Activated CD8-positive, alpha-beta memory T cell treated with anti-CD3 and anti-CD28 coated beads for 24 hours (primary cell): ENCODE measurements at places on chromosomes 2 and 18.

- no peak for DNase-seq
Measured at GRCh38 chr2:209238765-209239584, 184.9 kb upstream of the MAP2 start.

- no peak for DNase-seq
Measured at GRCh38 chr18:36492604-36493329, 195.3 kb downstream of the FHOD3 start.

DNA sequence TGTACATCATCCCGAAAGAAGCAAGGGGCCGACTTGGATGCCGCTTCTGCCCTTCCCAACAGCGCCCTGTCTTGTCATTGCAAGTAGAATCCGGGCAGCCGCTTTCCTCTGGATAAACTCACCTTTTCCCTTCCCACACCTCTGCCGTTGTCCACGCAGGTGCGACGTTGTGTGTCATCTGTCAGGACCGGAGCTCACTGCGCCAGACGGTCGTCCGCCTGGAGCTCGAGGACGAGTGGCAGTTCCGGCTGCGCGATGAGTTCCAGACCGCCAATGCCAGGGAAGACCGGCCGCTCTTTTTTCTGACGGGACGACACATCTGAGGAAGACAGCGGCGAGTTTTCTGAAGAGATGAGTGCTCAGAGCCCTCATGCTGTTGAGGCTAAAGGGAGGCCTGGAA is 29.9 kb downstream of the NTSR2 start:
- DNase-seq: no peak

- no peak for DNase-seq
Measured at GRCh38 chr2:119177171-119177837, 18.8 kb upstream of the C1QL2 start.

- no peak for DNase-seq
Measured at GRCh38 chr2:52117299-52117698, 1085.4 kb upstream of the NRXN1 start.

DNA sequence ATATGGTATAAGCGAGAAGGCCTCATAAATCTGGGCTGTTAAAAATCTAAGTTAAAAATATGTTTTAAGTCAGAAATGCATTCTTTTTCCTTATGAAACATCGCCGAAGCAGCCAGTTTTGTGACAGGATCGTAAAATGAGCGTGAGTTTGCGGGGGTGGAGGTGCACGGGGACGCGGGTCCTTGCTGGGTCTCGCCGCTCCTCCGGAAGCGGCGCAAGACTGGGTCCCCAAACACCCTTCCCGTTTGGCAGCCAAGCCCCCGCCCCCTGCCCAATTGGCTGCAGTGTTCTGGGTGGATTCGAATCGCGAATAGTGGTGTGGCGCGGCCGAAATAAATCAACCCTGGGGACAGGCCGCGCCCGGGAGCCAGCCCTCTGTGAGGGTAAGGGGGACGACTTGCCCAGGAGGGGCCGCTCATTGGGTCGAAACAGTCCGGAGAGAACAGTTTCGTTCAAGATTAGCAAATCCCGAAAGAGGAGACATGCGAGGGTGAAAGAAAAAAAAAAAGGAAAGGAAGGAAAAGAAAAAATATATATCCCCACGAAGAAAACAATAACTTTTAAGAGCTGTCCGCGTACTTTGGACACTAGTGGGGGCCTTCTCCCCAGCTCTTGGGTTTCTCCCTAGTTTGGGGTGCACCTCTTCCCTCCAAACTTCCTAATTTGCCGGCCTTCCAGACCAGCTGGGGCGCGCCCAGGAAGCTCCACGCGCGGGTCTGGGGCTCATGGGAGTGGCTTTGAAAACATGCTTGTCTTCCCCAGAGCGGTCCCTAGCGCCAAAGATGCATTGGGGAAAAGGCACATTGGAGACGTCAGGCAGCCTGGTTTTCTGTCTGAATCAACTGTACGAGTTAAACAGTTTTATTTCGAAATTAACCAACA is 3.1 kb upstream of the GATA6 start:
- no peak for DNase-seq

- no peak for DNase-seq
Measured at GRCh38 chr2:30613001-30613400, 166.0 kb downstream of the LCLAT1 start.

DNA sequence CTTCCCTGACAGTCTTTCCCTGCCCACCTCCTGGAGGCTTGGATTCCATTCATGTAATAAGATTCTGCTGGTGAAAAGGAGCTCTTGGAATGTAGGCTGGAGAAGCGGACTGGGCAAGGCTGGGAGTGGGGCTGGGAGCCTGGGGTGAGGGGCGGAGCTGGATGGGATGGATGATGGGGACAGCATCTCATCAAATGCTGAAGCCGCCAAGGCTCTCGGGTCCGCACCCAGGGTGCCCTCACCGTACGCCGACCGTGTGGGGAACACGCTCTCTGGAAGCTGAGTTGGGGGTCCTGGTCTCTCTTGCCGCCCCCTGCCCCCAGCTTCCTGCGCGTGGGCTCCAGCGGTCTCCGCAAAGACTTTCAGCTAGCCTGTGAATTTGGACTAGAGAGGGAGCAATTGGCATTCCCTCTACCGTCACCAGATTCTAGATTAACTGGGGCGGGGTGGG is 9.1 kb downstream of the RAX start:
- no peak for DNase-seq

DNA sequence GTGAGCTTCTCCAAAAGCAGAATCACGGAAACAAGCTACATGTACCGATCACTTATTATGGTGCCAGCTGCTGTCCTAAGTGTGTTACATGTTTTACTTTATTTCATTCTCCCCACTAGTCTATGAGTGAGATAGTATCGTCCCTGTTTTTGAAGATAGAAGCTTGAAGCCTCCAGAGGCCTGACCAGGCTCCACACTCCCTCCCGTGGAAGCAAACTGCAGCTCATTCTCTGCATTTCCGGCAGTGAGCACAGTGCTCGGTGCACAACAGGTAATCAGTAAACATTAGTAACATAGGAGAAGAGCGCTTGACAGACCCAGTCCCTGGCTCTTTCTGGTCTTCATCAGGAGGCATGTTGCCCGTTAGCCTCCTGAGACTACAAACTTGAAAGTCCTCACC is 72.9 kb downstream of the ZBTB7C start:
- DNase-seq: no peak

DNA sequence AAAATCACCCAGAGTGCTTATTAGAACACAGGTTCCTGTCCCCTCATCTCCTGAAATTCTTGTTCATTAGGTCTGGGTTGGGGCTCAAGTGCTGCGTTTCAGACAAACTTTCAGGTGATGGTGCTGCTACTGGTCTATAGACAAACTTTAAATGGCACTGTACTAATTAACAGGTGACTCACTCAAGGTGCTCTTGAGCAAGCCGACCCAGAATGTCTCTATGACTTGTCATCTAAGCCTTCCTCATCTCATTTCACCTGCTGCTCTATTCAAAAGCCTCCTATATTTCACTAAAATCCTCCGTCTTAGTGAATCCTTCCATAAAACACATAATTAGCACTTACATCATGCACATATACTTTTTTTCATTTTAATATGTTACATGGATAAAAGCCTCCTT is 29.9 kb upstream of the STK39 start:
- DNase-seq: no peak

- no peak for DNase-seq
Measured at GRCh38 chr2:11616851-11617415, 53.1 kb downstream of the NTSR2 start.

- no peak for DNase-seq
Measured at GRCh38 chr18:64488698-64489097, 339.8 kb upstream of the LINC00305 start.

GRCh38 chr18:45854036-45854586 is 28.6 kb downstream of the SIGLEC15 start:
- no peak for DNase-seq

GRCh38 chr2:157432475-157433106 is 11.3 kb downstream of the CYTIP start:
- no peak for DNase-seq

- DNase-seq: no peak
Measured at GRCh38 chr2:168992026-168992425, 39.1 kb downstream of the ABCB11 start.

DNA sequence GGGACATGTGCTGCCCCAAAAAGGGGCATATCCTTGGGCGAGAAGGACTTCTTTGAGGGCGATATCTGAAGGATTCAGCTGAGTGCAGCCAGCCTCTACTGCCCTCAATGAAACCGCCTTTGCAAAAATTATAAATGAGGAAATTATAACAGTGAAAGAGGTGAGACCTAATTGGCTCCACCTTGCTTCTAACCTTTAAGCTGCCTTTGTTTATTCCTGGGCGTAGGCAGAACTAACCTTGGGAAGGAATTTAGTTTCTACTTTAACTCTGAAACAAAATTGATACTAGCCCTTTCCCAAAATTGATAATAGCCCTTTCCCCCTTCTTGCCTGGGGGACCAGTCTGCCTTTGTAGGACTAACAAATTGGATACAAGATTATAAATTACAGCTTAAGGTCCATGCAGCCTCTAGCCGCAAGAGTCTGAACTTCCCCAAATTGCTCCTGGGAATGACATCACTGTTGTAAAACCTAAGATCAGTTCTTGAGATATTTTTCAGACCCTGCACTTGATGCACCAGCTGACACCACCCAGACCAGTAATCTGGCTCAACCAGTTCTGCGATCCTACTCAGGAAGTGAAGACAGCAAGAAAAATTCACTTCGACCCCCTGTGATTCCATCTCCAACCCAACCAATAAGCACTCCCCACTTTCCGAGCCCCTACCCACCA is 36.0 kb upstream of the ASAP2 start:
- no peak for DNase-seq

DNA sequence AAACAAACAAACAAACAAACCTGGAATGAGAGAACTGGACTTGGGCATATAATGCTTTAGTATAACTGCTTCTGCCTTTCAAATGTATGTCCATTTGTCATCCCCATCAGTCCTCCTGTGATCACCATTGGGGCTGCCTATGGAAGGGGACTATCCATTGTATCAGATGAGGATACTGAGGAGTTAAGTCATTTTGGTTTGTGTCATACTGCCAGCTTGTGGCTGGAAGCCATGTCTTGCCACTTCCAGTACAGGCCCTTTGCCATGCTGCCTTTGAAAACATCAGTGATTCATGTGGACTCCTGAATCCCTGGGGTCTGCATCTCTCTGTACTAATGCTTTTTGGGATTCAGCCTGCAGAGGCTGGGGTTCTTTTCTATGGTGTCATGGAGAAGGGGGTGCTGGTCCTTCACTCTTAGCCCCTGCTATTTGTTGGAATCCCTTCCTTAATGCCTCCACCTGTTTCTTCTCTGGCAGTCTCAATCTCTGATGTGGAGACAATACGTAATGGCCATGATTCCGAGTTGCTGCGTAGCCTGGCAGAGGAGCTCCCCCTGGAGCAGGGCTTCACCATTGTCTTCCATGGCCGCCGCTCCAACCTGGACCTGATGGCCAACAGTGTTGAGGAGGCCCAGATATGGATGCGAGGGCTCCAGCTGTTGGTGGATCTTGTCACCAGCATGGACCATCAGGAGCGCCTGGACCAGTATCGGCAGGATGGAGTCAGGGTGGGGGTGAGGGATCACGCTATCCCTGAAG is 10.6 kb downstream of the PLCD4 start:
- DNase-seq: no peak

DNA sequence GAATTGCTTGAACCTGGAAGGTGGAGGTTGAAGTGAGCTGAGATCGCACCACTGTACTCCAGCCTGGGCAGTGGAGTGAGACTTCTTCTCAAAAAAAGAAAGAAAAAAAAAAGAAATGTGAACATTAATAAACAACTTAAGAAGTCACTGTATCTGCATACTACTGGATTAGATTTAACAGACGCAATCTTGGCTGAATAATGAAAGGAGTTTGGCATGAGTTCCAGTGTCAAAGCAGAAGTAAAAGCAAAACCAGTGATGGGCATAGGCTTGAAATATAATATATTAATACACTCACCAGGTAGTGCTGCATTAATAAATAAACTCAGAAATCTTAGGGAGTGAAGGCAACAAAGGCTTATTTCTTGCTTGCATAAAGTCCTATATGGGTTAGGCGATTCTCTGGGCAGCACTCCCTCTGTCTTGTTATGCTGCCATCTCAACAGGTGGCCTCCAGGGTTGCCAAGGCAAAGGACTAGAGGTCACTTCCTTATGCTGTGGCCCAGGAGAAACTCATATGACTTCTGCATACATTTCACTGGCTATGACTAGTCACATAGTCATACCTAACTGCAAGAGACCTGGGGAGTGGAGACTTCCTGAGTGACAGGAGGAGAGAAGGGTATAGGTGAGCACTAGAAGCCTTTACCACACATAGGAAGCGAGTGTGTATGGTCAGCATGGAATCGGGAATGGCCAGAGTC is 296.2 kb upstream of the SPRED2 start:
- no peak for DNase-seq

DNA sequence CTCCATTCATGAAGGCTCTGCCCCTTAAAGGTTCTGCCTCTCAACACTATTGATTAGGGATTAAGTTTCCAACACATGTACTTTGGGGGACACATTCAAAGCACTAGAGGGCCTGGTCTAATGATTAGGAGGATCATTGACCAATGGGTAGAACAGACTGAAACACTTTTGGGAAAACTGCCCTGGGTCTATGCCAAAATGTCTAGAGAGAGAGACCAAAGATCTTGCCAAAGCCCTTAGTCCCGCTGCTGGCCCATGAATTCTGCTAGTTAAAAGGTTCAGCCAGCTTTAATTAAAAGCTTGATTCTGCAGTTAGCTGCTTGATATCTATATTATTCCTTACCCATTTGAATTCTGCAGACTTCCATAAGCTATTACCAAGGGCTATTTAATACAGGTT is 613.2 kb downstream of the SLC4A3 start:
- DNase-seq: no peak

DNA sequence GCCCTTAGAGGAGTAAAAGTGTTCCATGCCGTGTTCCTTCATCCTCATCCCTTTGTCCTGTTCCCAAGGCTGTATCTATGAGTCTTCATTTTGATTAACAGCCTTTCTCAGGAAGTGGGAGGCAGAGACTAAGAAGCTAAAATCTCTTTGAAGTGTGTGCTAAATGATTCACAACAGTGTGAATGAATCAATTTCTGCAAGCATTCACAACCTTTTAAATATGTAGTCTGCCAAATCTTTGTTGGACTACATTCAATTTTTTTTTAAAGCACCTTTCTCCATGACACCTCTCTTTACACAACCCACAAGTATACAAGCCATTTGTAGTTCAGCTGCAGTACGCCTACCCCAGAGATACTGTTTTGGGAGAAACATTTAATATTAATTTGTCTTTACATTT is 408.6 kb upstream of the FANCL start:
- DNase-seq: no peak

- no peak for DNase-seq
Measured at GRCh38 chr2:170571612-170572011, 143.5 kb upstream of the SP5 start.

- no peak for DNase-seq
Measured at GRCh38 chr2:125745514-125745913, 910.4 kb upstream of the GYPC start.

GRCh38 chr2:182698671-182699070 is 17.4 kb upstream of the DNAJC10 start:
- no peak for DNase-seq
